Stimulated activated CD8-positive, alpha-beta memory T cell treated with anti-CD3 and anti-CD28 coated beads, Interleukin-4, amount 100 ng/mL, for 4 hours (primary cell): ENCODE measurements at places on chromosomes 16 and 17.

GRCh38 chr16:51655249-51655648 lies 504.2 kb upstream of the SALL1 start:
- no peak for DNase-seq

- DNase-seq = no peak
Observed at GRCh38 chr17:11363565-11364117, 122.6 kb downstream of the SHISA6 start.

DNA sequence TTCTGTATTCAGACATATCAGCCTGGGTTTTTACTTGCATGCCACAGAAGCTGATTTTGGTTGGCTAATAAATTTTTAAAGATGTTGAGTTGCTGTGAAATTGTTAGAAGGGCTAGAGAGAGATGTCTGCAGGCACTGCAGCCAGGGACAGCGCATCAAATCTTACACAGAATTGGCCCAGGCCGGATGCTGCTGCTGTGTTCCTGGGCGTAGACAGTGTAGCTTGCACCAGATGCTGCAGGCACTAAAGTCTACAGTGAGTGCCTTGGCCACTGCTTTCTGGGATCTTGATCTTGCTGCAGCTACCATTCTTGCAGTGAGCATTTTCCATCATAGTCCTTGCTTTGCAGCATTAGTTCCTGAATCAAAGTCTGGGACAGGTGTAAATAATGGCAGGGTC lies 169.9 kb downstream of the SPECC1 start:
- DNase-seq = no peak

DNA sequence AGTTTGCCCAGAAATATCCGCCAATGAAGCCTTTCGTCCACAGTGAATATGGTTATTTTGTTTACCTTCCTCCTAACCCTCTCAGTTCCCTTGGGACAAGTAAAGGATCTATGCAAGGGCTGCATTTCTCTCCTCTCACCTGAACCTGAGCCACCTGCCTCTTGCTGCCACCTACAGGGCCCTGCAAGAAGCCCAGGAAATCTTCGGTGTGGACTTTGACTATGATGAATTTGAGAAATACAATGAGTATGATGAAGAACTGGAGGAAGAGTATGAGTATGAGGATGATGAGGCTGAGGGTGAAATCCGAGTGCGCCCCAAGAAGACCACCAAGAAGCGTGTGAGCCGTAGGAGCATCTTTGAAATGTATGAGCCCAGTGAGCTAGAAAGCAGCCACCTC lies 14.0 kb downstream of the SUPT6H start:
- no peak for DNase-seq

DNA sequence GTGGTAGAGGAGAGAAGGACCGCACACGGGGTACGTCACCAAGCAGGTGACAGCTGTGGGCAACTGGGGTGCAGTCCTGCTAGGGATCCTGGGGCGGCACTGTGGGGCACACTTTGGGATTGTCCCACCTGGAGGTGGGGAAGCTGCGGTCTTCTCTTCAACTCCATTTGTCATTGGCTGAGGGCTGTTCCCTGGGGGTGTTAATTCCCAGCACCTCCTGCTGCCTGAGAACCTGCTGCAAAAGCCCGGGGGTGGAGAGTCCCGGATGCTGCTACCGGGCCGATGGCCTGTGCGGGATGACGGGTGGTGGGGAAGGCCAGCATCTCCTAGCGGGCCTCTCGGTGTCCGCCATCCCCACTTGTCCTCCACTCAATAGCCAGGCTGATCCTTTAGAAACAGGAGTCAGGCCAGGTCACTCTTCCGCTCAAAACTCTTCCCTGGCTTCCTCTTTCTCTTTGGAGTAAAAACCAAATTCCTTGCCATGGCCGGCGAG lies 100.2 kb downstream of the CYLD start:
- no peak for DNase-seq
